CD4-positive, alpha-beta T cell treated with Interferon gamma for 1 hour (primary cell): ENCODE measurements at places on chromosomes 16 and 17.

- DNase-seq: no peak
Measured at GRCh38 chr17:8960325-8961140, 5.0 kb downstream of the PIK3R5 start.

GRCh38 chr16:11677959-11678881, 10.0 kb downstream of the SNN start:
- DNase-seq: no peak

- no peak for DNase-seq
Measured at GRCh38 chr17:50362661-50363060, 10.3 kb downstream of the MRPL27 start.

DNA sequence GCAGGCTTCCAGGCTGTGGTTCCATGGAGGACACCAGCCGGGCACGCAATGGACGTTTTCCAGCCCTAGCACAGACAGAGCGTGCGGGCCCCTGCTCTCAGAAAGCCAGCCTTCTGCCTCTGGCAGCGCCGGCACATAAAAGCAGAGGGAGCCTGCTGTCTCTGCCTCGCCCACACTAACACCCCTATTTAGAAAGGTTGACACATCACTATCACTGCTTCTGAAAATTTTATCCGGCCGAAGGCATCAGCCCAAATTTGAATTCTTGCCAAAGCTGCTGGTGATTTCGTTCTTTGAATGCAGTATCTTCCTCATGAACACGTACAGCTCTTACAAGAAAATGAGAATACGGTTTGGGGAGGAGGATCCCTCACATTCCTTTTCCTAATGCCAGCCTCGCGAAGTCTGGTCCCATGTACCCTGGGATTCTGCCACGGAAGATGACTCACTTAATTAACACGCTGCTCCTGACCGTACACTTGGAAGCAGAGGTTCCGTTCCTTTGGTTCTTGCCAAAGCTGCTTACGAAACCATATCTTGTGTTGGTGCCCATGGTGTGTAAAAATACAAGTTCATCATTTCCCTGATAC, 1.3 kb upstream of the RAB11FIP3 start:
- no peak for DNase-seq

GRCh38 chr16:58121132-58121531, 8.0 kb downstream of the CFAP20 start:
- no peak for DNase-seq

DNA sequence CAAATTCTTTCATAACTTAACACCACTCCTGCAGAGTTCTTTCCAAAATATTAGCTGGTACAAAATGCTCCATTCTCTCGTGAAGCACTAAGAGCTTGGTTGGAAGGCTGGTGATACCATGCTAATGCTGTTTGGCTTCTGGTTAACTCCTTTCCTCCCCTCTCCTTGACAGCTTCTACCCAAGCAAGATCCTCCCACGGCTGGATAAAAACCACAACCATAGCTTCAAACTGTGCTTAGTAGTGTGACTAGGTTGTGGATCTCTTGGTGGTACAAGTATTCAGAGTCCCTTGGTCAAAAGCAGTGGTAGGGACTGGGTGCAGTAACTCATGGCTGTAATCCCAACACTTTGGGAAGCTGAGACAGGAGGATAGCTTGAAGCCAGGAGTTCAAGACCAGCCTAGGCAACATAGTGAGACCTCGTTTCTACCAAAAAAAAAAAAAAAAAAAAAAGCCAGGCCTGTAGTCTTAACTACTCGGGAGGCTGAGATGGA, 2.3 kb downstream of the PHAF1 start:
- DNase-seq: no peak

- no peak for DNase-seq
Measured at GRCh38 chr16:82701442-82701955, 74.7 kb downstream of the CDH13 start.

DNA sequence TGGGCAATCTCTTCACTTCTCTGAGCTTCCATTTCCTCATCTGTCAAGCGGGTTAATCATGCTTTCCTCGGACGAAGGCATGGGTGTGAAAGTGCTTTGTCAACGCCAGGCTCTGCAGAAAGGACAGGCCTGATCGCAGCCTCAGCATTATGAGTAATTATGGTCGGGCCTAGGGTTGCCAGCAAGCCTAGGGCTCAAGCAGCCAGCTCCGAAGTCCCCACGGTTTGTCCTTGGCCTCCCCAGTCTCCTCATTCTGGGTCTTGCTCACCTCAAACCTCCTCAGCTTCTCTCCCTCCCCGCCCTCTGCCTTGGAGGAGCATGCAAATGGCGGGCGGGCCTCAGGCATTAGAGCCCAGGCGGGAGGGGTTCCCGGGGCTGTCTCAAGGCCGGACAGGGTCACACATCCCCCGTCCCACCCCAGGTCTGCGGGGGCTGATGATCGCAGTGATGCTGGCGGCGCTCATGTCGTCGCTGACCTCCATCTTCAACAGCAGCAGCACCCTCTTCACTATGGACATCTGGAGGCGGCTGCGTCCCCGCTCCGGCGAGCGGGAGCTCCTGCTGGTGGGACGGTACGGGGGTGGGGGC, 10.2 kb upstream of the FAM83G start:
- DNase-seq: no peak
